Stimulated activated naive CD8-positive, alpha-beta T cell treated with anti-CD3 and anti-CD28 coated beads, Interleukin-15, Interleukin-2, amounts not matched to agents 100 U/mL and 50 U/mL, for 24 hours (primary cell): ENCODE measurements at places on chromosomes 3 and 15.
A peak's percentile ranks its signal among the peaks of the same experiment; 100 is the strongest.

DNA sequence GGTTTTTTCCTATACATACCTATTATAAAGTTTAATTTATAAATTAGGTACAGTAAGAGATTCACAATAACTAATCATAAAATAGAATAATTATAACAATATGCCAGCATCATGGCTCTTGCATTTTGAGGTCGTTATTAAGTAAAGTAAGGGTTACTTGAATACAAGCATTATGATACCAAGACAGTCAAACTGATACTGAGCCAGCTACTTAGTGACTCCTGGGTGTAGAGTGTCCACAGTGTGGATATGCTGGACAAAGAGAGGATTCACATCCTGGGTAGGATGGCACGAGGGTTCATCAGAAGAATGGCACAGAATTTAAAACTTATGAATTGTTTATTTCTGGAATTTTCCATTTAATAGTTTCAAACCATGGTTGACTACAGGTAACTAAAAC, 157.2 kb upstream of the IL12A start:
- DNase-seq: no peak

- no peak for DNase-seq
Measured at GRCh38 chr15:81473177-81473576, 99.2 kb upstream of the TMC3 start.

GRCh38 chr3:141049681-141050080, 1.5 kb upstream of the SPSB4 start:
- peak; percentile 16 for DNase-seq

DNA sequence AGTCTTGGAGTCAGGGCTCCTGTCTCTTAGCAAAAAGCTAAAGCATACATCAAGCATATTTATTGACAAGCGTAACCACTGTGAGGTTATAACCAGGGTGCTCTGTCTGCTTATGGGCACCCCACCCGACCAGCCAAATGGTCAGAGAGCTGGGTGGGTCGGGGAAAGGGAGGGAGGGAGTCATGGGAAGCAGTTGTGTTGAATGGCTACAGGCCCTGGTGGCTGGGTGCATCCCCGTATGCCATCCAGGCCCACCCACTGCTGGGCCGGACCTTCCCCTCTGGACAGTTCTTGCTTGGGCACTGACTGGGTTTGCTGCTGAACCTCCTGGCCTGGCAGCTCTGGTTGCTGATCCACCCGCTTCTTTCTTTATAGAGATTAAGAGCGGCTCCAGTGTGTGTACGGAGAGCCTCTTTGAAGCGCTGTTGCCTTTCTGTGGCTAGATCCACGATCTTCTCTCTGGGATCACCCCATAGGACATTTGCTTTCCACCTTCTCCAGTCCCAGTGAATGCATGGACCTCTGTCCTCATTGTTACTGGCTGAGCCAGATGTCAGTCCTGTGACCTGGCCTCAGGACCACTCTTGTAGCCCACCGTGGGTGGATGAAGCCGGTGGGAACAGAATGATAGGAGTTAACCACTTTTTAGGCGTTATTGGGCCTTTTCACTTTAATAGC, 59.6 kb downstream of the SMAD3 start:
- DNase-seq: no peak

DNA sequence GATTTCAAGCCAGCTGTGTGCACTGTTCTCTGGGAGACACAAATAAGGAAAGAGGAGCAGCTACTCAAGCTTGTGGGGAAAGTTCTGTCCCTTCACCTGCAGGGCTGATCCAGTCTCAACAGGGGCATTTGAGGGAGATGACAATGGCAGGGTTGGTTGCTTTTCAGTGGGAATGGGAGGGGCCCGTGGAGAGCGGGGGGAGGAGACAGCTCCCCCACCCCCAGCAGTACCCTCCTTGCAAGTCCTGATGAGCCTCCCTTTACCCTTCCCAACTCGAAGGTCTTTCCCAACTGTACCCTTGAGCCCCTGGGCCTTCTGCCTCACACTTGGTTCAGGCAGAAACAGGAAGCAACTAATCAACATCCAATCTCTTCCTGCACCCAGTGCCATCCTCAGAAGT, 71.8 kb upstream of the SNRPA1 start:
- DNase-seq: no peak

- DNase-seq: no peak
Measured at GRCh38 chr3:122318620-122319019, 6.4 kb upstream of the CSTA start.

DNA sequence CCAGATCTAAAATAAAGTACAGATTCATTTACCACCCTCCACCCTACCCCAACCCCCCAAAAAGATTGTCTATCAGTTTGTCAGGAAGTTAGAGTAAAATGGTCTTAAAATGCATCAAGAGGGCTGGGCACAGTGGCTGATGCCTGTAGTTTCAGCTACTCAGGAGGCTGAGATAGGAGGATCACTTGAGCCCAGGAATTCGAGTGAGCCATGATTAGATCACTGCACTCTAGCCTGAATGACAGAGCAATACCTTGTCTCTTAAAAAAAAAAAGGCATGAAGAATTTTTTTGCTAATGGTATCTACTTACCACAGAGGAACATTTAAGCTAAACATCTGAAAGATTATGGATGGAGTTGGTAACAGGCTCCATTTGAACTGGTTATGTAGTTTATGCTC, 71.0 kb downstream of the RBM6 start:
- DNase-seq: no peak

- no peak for DNase-seq
Measured at GRCh38 chr15:67170143-67170925, 84.1 kb downstream of the AAGAB start.

GRCh38 chr3:59212128-59212779, 162.4 kb upstream of the CFAP20DC start:
- DNase-seq: no peak

- DNase-seq: no peak
Measured at GRCh38 chr3:66326340-66326739, 105.5 kb downstream of the SLC25A26 start.

- no peak for DNase-seq
Measured at GRCh38 chr3:115768661-115769060, 145.4 kb downstream of the GAP43 start.

GRCh38 chr15:40285151-40285550, 2.3 kb upstream of the ANKRD63 start:
- no peak for DNase-seq

DNA sequence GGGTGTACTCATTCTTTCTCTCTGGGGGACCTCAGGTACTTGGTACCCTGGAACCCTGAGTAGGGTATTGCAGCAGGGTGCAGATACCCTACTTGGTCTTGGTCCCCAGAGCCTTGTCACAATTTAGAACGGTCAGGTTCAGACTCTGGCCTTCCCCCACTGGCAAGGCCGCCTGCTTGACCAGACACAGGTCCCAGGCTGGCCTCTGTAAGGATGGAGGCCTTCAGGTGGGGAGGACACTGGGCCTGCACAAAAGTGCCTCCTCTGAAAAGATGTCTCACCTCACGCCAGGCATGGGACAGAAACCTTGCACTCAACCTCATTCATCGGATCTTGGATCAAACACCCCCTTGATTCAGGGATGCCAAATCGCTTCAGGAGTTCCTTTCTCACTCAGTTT, 158.4 kb downstream of the KLF13 start:
- DNase-seq: no peak

DNA sequence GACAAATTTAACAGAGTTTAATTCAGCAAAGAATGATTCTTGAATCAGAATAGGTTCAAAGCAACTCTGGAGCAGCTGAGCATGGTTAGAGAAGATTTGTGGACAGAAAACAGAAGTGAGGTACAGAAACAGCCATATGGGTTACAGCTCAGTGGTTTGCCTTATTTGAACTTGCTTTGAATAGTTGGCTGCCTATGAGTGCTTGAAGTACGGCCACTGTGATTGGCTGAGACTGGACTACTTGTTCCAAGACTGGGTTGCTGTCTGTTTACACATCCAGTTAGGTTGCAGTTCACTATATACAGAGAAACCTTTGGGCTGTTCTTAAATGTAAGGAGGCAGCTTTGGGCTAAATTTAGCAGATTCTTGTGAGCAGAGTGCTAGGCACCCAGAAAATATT, 79.4 kb upstream of the CADPS start:
- no peak for DNase-seq

- DNase-seq: no peak
Measured at GRCh38 chr3:96877510-96877909, 63.1 kb downstream of the EPHA6 start.

GRCh38 chr15:52463638-52464037, 65.0 kb downstream of the MYO5A start:
- no peak for DNase-seq

DNA sequence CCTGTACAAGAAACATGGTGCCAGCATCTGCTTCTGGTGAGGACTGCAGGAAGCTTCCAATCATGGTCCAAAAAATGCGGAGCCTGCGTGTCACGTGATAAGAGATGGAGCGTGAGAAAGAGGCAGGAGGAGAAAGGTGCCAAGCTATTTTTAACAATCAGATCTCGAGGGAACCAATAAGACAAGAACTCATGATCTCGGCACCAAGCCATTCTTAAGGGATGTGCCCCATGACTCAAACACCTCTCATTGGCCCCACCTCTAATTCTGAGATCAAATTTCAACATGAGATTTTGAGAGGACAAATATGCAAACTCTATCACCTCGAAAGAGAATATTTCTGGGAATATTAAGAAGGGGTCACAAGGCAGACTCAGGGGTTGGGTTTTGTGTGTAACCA, 107.2 kb downstream of the PYDC2 start:
- no peak for DNase-seq

GRCh38 chr3:118863731-118864322, 170.8 kb downstream of the IGSF11 start:
- no peak for DNase-seq

GRCh38 chr15:62752657-62753517, 289.7 kb upstream of the TPM1 start:
- no peak for DNase-seq

- no peak for DNase-seq
Measured at GRCh38 chr3:69491975-69492374, 106.1 kb upstream of the FRMD4B start.

DNA sequence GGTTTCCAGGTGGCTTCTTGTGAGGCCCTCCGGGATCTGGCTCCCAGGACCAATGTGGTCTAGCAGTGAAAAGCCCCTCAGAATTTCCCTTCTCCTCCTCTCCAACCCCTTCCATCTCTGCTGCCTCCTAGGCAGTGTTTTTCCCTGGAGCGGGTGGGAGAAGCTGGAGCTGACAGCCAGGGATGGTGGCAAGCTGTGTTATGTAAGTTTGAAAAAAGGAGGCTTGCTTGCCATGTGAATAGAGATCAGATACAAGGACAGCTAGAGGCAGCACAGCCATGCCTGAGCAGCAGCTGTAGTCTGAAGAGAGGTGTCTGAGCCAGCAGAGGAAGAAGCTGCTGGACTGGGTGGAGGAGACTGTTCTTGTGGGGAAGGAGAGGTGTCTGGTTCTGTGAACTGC, 20.6 kb downstream of the SNAPC5 start:
- DNase-seq: no peak

DNA sequence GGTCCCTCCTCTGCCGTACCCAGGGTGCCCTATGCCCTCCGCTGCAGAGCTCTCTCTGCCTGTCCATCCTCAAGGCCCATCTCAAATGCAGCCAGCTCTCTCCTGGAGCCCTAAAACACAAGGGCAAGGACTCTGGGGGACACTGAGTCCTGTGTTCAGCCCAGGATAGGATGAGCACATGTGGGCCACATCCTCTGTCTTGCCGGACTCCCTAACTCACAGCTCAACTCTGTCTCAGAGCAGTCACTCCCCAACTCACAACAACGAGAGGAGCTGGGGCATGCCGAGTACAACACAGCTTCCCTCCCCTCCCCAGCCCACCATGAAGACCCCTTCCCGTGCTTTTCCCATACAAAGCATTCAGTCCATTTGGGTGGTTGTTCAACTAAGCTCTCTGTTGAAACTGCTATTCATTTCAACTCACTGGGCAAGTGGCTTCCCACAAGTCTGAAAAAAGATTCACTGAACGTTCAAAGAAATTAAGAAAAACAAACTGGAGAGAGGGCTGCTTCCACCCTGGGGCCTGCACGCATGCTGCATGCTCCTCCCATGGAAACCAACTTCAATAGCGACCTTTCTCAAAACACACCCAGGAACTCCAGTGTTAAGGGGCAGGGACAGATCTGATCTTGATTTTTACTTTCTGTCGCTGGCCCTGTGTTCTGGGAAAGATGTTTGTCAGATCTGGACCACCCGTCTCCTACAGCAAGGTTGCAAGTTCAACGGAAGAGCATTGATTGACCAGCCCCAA, 124.3 kb upstream of the IGF1R start:
- no peak for DNase-seq

DNA sequence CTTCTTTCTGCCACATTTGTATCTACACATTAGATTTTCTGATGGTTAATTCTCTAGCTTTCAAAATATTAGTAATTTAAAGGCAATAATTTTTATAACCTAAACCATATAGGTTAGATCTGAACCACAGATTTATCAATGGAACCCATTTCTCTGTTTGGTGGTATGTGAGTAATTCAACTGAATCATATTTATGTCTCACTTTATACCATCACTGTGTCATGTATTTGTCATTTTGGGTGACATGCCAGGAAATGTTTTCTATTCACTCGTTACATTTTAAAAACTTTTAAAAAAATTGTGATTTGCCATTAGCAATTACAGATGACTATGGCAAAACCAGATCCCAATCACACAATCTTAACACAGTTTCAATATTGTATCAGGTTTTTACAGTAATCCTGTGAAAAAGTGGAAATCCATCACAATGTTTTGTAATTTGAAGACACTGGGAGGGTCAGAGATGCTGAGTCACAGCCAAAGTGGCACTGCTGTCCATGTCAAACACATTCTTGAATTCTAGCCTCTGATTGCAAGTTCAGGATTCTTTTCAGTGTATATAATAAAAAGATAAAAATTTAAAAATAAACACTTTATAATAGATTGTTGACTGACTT, 356.0 kb upstream of the RBMS3 start:
- no peak for DNase-seq

- DNase-seq: no peak
Measured at GRCh38 chr3:131983689-131984088, 51.1 kb downstream of the CPNE4 start.

GRCh38 chr3:41352510-41352909, 153.2 kb downstream of the CTNNB1 start:
- DNase-seq: no peak

- no peak for DNase-seq
Measured at GRCh38 chr15:38622304-38622703, 57.7 kb upstream of the RASGRP1 start.

DNA sequence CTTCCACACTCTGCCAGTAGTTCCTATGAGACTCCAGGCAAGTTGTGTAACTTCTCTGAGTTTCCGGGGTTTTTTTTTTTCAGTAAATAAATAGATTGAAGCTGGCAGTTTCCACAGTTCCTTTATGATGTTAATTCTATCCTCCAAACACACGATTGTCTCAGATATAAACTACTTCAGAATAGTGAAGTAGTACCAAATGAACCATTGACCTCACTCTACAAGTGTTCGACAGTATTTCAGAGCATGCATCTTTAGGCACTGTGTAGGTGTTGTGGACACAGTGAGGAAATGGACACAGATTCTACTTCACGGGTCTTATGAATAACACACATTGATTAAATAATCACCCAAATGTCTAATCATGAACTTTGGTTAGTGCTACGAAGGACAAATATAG, 136.1 kb upstream of the IGSF10 start:
- DNase-seq: no peak

- no peak for DNase-seq
Measured at GRCh38 chr3:122581622-122582021, 4.2 kb downstream of the PARP15 start.
